ENCODE measurements at places on chromosomes 7 and 10. TPM values are rescaled to one million over a fixed set of nuclear protein-coding genes. Genes with fewer than 3 reads are reported as not detected.

VWA2 gene
- 2.0 TPM for total RNA-seq

MRPS17 gene
- 14.8 TPM for total RNA-seq

STRIP2 gene
- 7.4 TPM for total RNA-seq

UTF1 gene
- total RNA-seq = 12.2 TPM

FZD8 gene
- total RNA-seq = 8.7 TPM

DNA sequence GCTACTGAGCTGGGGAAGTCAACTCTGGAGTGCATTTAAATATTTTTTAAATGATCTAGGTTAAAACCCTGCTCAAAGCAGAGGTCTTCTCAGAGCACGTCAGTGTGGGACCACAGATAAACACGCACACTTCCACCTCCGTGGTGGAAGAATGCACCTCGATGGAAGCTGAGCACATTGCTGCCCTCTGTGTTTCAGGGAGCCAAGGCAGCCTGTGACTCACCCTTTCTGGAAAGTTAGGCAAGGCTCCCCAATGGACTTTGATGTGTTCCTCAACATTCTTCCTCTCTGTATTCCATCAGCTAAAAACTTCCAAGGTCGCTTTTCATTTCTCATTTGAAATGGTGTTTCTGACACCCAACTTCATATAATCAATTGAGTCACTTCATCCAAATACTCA, 170.8 kb upstream of the KMT2E start:
- no peaks in the 10 kb centered on the region for H3K27me3 ChIP-seq
- no peaks in the 10 kb centered on the region for H3K4me1 ChIP-seq

GRCh38 chr10:14299556-14299955, 31.2 kb downstream of the FRMD4A start:
- H3K4me1 ChIP-seq = no peaks in the 10 kb centered on the region
- no peak for DNase-seq
- no peaks in the 10 kb centered on the region for H3K36me3 ChIP-seq
- no peak overlapping the region for H3K4me3 ChIP-seq

- no peaks in the 10 kb centered on the region for H3K36me3 ChIP-seq
- DNase-seq = no peak
- H3K4me3 ChIP-seq = no peak overlapping the region
- H3K27me3 ChIP-seq = no peaks in the 10 kb centered on the region
- no peaks in the 10 kb centered on the region for H3K4me1 ChIP-seq
Measured at GRCh38 chr10:118214776-118215175, 127.3 kb downstream of the FAM204A start.

- H3K27me3 ChIP-seq = no peaks in the 10 kb centered on the region
- DNase-seq = no peak
- no peaks in the 10 kb centered on the region for H3K36me3 ChIP-seq
- peaks cover 5% of the 10 kb centered on the region for H3K4me1 ChIP-seq
- no peak overlapping the region for H3K4me3 ChIP-seq
Measured at GRCh38 chr10:90344226-90344625, 513.6 kb downstream of the HTR7 start.

- H3K4me3 ChIP-seq = no peak overlapping the region
- no peak overlapping the region for H3K27ac ChIP-seq
- H3K36me3 ChIP-seq = no peaks in the 10 kb centered on the region
- peak; percentile 28 for DNase-seq
Measured at GRCh38 chr10:82692458-82692857, 817.5 kb downstream of the NRG3 start.

DNA sequence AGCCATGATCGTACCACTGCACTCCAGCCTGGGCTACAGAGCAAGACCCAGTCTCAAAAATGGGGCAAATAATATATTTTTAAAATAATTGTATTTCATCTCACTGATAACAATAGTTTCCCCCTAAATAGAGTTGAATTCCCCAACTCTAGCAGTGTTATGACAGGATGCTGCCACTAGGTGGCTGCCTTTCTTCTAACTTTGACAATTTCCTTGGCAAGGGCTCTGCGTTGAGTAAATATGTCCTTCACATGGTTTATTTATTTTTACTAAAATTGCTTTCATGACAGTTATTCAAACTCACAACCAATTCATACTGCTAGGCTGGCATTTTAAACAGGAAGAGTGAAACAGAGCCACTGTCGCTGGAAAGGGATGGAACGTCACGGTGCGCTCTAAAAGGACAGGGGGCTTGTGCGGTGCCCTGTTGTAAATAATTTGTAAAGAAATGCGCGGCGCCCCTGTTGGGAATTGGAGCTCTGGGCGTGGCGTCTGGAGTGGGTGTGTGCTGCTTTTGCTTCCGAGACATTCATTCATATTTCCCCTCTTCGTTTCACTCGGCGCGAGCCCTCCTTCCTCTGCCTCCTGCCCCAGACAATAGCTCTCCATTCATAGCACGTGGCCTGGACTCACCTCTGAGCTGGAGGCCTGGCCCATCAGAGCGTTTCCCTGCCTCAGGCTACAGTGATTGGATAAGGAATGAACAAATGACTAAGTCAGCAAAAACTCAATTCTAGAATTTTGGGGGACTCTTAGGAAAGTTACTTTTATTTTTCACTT, 20.5 kb upstream of the PITRM1 start:
- no peak overlapping the region for H3K4me3 ChIP-seq
- no peaks in the 10 kb centered on the region for H3K27me3 ChIP-seq
- peak; percentile 70 for DNase-seq
- peaks cover 9% of the 10 kb centered on the region for H3K4me1 ChIP-seq
- H3K27ac ChIP-seq = no peak overlapping the region

DNA sequence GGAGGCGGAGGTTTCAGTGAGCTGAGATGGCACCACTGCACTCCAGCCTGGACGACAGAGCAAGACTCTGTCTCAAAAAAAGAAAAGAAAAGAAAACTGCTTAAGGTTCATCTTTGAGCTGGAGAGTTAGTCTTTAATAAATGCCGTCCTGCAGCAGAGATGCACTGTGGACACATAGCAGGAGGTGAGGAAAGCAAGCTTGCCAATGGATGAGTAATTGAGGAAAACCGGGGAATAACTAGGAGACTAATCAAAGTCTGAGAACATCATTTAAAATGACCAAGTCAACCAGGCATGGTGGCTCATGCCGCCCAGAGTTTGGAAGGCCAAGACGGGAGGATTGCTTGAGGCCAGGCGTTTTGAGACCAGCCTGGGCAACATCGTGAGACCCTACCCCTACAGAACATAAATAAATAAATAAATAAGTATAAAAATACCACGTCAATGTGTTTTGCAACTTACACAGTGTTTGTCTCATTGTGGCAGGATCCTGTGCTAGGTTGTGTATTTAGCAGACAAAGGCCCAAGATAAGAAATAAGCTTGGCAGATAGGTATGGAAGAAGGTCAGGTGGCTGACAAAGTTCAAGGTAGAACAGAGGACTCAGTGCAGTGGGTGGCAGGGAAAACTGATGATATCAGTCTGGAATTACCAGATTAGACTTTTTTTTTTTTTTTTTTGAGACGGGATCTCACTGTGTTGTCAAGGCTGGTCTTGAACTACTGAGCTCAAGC, 115.7 kb upstream of the KMT2C start:
- H3K36me3 ChIP-seq = no peaks in the 10 kb centered on the region
- H3K4me1 ChIP-seq = no peaks in the 10 kb centered on the region
- no peak overlapping the region for H3K4me3 ChIP-seq
- H3K27ac ChIP-seq = no peak overlapping the region
- H3K27me3 ChIP-seq = no peaks in the 10 kb centered on the region
- DNase-seq = no peak

DNA sequence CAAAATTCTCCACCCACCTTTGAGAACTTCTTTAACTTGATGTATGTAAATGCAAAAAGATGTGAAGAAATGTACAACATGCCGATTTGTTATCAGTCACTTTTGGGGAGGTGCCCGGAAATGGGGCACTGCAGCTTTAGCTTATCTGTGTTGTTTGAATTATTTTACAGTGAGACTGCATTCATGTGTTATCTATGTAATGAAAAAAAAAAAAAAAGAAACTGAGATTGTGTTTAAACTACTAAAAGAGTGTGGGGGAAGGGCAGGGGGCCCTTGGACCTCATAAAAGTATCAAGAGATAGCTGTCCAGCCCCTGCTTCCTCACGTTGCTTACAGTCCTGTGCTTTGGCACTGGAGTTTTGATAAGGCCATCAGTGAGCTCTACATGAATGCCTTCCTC, 259.4 kb downstream of the STK31 start:
- H3K4me3 ChIP-seq = no peak overlapping the region
- H3K27me3 ChIP-seq = no peaks in the 10 kb centered on the region
- no peaks in the 10 kb centered on the region for H3K36me3 ChIP-seq

Measured in GM23338 (cell line).